ENCODE measurements at places on chromosomes 7 and 10.

DNA sequence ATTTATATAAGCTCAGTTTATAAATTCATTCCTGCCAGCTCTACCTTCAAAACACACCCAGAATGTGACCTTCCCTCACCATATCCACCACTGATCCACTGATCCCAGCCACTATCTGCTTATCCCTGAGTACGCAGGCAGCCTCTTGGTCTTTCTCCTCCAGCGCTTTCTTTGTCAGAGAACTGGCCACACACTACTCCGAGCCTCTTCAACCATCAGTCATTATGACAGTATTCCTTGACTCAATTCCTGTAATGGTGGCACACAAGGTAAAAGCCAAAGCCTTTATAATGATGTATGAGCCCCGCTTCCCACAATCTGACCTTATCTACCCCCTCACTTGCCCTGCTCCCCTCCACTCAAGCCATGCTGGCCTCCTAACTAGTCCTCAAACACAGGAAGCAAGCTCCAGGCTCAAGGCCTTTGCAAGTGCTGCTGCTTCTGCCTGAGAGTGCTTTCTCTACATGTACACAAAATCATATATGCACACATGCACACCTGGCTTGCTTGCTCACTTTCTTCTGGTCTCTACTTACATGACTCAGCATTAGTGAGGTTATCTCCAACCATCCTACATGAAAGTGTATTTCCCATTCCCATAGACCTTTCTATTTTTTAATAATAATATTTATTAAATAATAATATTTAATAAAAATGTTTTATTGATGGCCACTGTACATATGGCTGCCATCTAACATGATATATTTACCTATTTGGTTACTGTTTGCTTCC lies 150.4 kb upstream of the FEZF1 start:
- H3K4me1 ChIP-seq, result no peaks in the 10 kb centered on the region
- no peak overlapping the region for H3K27ac ChIP-seq
- no peak overlapping the region for H3K4me3 ChIP-seq
- no peaks in the 10 kb centered on the region for H3K27me3 ChIP-seq

- no peak for DNase-seq
- H3K4me1 ChIP-seq, result no peaks in the 10 kb centered on the region
- no peaks in the 10 kb centered on the region for H3K36me3 ChIP-seq
- H3K27me3 ChIP-seq, result no peaks in the 10 kb centered on the region
Observed at GRCh38 chr10:34449836-34450235, 365.3 kb downstream of the PARD3 start.

GRCh38 chr10:43879742-43880141 lies 231.1 kb upstream of the ZNF32 start:
- H3K27ac ChIP-seq, result no peak overlapping the region
- no peaks in the 10 kb centered on the region for H3K27me3 ChIP-seq
- no peaks in the 10 kb centered on the region for H3K36me3 ChIP-seq
- DNase-seq, result no peak
- no peak overlapping the region for H3K4me3 ChIP-seq

- no peak for DNase-seq
- no peaks in the 10 kb centered on the region for H3K36me3 ChIP-seq
- no peak overlapping the region for H3K4me3 ChIP-seq
- H3K27me3 ChIP-seq, result no peaks in the 10 kb centered on the region
Observed at GRCh38 chr7:21023841-21024484, 237.3 kb upstream of the SP8 start.

- DNase-seq, result no peak
- H3K4me1 ChIP-seq, result no peaks in the 10 kb centered on the region
- no peaks in the 10 kb centered on the region for H3K27me3 ChIP-seq
- no peaks in the 10 kb centered on the region for H3K36me3 ChIP-seq
- H3K27ac ChIP-seq, result no peak overlapping the region
Observed at GRCh38 chr7:140069298-140069949, 6.7 kb upstream of the PARP12 start.

DNA sequence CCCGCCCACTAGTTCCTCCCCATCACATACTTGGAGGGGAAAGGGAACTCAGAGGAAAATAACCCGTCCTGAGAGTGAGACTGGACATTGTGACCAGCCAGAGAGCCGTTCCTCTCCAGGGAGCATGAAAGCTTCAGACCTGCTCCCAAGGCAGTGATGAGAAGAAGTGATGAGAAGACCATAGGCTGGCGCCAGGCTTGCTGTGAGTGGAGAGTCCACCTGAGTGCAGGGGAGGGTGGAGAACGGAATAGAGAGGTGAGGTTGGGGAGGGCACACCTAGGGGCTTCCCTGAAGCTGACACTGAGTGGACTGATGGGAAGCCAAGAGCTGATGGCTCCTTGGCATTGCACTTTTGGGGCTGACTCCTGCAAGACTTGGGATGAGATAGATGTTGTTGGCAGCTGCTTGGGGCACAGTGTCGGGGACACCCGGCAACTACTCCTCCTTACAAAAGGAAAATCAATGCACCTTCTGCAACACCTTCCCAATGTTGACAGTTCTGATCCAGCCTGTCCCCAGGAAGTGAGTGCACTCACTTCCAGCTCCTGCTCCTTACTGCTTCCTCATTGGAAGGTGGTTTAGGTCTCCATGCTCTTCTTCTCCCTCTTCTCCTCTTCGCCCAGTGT lies 79.4 kb downstream of the EMX2 start:
- no peaks in the 10 kb centered on the region for H3K27me3 ChIP-seq
- no peak overlapping the region for H3K4me3 ChIP-seq
- H3K4me1 ChIP-seq, result no peaks in the 10 kb centered on the region
- H3K27ac ChIP-seq, result no peak overlapping the region
- no peaks in the 10 kb centered on the region for H3K36me3 ChIP-seq
- DNase-seq, result no peak

GRCh38 chr7:155825336-155825735 lies 13.1 kb upstream of the SHH start:
- H3K4me3 ChIP-seq, result no peak overlapping the region
- no peak overlapping the region for H3K27ac ChIP-seq
- H3K27me3 ChIP-seq, result peaks cover 84% of the 10 kb centered on the region
- peak; percentile 4 for DNase-seq
- no peaks in the 10 kb centered on the region for H3K36me3 ChIP-seq
- H3K4me1 ChIP-seq, result no peaks in the 10 kb centered on the region

- no peaks in the 10 kb centered on the region for H3K27me3 ChIP-seq
- peak; percentile 21 for DNase-seq
- peak overlapping the region; percentile 73 for H3K4me3 ChIP-seq
- peak overlapping the region; percentile 65 for H3K27ac ChIP-seq
- H3K4me1 ChIP-seq, result peaks cover 17% of the 10 kb centered on the region
Observed at GRCh38 chr10:13347043-13347499, 1.0 kb downstream of the SEPHS1 start.

GRCh38 chr7:68401313-68401712 lies 1197.0 kb upstream of the AUTS2 start:
- H3K36me3 ChIP-seq, result no peaks in the 10 kb centered on the region
- peaks cover 27% of the 10 kb centered on the region for H3K4me1 ChIP-seq
- no peak overlapping the region for H3K4me3 ChIP-seq
- no peaks in the 10 kb centered on the region for H3K27me3 ChIP-seq
- peak overlapping the region; percentile 70 for H3K27ac ChIP-seq

- no peaks in the 10 kb centered on the region for H3K36me3 ChIP-seq
- H3K4me3 ChIP-seq, result no peak overlapping the region
- H3K27me3 ChIP-seq, result no peaks in the 10 kb centered on the region
- DNase-seq, result peak; percentile 34
- no peak overlapping the region for H3K27ac ChIP-seq
Observed at GRCh38 chr10:131786756-131787605, 113.8 kb upstream of the PPP2R2D start.

DNA sequence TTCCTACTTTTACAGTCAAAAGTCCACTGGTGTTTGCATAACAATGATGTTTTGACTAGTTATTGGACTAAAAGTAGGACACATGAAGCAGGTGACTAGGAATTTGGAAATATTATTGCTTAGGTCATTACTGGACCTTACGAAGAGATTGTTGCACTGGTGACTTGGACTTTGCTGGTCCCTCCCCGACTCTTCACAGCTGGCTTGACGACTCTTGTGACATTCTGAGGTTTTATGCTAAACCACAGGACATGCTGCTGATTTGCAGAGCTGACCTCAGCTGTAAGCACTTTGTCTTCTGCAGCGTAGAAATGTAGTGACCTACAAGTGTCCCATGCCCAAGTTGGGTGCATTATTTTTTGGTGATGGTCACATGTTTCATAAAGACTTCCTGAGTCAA lies 21.9 kb downstream of the PCBD1 start:
- H3K4me3 ChIP-seq, result no peak overlapping the region
- H3K27ac ChIP-seq, result peak overlapping the region; percentile 7
- peaks cover 47% of the 10 kb centered on the region for H3K4me1 ChIP-seq
- H3K27me3 ChIP-seq, result no peaks in the 10 kb centered on the region
- no peaks in the 10 kb centered on the region for H3K36me3 ChIP-seq
- peak; percentile 87 for DNase-seq

DNA sequence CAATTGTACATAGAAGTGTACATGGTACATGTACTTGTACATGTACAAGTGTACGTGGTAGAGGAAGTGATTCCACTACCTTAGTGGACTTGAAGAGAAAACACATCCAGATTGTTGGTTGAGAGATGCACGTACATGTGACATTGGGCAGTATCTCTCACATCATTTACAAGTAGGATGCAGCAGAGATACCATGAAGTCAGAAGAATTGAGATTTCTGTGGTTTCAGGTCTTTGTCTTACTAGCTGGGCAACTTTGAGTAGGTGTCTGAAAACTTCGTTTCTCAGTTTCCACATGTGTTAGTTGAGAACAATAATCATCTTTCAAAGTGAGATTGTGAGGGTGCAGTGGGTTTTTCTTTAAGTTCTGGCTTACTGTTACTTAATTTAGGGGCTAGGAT lies 21.5 kb downstream of the CLDN12 start:
- peak overlapping the region; percentile 12 for H3K27ac ChIP-seq
- peak; percentile 72 for DNase-seq
- H3K4me3 ChIP-seq, result no peak overlapping the region
- no peaks in the 10 kb centered on the region for H3K36me3 ChIP-seq

DNA sequence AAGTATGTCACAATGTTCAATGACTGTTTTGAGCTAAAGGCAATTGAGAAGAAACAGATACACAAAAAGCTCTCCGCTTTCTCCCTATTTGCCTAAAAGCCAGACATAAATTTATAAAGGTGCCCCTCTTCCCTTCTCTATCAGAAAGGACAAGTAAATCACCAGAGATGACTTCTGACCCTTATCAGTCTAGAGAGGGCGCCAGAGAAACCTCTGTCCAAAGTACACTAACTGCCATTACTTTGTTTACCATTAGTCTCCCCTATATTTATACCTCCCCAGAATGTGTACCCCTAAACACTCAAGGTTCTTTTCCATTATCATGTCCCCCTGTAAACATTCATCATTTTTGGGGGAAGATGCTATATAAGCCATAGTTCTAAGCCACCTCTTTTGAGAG lies 49.3 kb downstream of the TPK1 start:
- peak; percentile 26 for DNase-seq
- no peak overlapping the region for H3K4me3 ChIP-seq
- no peak overlapping the region for H3K27ac ChIP-seq
- H3K27me3 ChIP-seq, result no peaks in the 10 kb centered on the region

DNA sequence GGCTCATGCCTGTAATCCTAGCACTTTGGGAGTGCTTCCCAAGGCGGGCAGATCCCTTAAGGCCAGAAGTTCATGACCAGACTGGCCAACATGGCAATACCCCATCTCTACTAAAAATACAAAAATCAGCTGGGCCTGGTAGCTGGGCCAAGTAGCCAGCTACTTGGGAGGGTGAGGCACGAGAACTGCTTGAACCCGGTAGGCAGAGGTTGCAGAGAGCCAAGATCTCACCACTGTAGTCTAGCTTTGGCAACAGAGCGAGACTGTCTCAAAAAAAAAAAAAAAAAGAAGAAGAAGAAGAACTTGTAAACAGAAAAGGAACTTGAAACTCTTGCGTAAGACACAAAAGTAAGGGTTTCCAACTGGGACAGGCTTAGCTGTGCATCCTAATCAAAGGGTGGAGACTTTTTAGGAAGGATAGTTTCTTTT lies 5.6 kb upstream of the IFIT2 start:
- no peak for DNase-seq
- H3K27ac ChIP-seq, result no peak overlapping the region
- H3K36me3 ChIP-seq, result no peaks in the 10 kb centered on the region
- H3K4me3 ChIP-seq, result no peak overlapping the region
- H3K27me3 ChIP-seq, result peaks cover 36% of the 10 kb centered on the region

DNA sequence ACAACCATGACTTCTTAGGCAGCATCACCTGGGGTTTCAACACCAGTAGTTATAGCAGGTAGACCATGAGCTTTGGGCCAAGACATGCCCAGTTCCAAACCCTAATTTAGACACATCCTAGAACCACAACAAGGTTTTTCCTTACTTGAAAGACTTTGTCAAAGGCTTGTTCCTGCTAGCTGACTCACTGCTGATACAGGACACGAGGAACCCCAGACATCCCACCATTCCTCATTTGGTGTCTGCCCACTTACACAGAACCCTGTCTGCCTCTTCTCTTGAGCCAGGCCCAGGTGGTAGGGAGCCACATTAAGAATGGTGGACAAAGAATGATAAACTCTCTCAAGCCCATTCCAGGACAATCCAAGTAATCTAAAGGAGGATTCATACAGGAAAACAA lies 109.0 kb downstream of the CCDC71L start:
- no peak overlapping the region for H3K4me3 ChIP-seq
- H3K27me3 ChIP-seq, result no peaks in the 10 kb centered on the region
- H3K4me1 ChIP-seq, result peaks cover 28% of the 10 kb centered on the region
- H3K27ac ChIP-seq, result peak overlapping the region; percentile 63

- no peaks in the 10 kb centered on the region for H3K4me1 ChIP-seq
- no peaks in the 10 kb centered on the region for H3K36me3 ChIP-seq
- no peaks in the 10 kb centered on the region for H3K27me3 ChIP-seq
- H3K4me3 ChIP-seq, result no peak overlapping the region
- no peak overlapping the region for H3K27ac ChIP-seq
Observed at GRCh38 chr7:55177068-55177530, 158.3 kb downstream of the EGFR start.

- H3K27me3 ChIP-seq, result no peaks in the 10 kb centered on the region
- peaks cover 6% of the 10 kb centered on the region for H3K4me1 ChIP-seq
- peak overlapping the region; percentile 27 for H3K27ac ChIP-seq
Observed at GRCh38 chr7:129607471-129608120, 3.9 kb upstream of the NRF1 start.

GRCh38 chr10:130740166-130740565 lies 571.4 kb downstream of the TCERG1L start:
- no peak for DNase-seq
- H3K4me3 ChIP-seq, result no peak overlapping the region

DNA sequence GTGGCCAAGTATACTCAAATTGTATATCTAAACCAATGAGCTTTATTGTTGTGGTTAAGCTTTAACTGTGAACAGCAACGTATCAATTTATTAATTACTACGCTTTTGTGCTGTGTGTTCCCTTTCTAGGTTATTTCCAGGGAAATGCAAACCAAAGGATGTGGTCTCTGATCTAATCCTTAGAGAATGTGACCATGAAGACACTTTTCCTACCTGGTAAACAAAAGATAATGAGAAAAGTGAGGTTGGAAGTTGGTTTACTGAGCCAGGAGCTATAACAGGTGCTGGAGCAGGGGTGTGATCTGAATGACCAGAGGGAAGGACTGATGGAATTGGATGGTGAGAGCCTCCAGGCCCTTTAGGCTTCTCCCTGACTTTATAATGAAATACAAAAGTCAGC lies 25.4 kb upstream of the CALU start:
- H3K27me3 ChIP-seq, result no peaks in the 10 kb centered on the region
- no peak overlapping the region for H3K27ac ChIP-seq
- H3K36me3 ChIP-seq, result no peaks in the 10 kb centered on the region
